ENCODE measurements at places on chromosomes 6 and 20.

DNA sequence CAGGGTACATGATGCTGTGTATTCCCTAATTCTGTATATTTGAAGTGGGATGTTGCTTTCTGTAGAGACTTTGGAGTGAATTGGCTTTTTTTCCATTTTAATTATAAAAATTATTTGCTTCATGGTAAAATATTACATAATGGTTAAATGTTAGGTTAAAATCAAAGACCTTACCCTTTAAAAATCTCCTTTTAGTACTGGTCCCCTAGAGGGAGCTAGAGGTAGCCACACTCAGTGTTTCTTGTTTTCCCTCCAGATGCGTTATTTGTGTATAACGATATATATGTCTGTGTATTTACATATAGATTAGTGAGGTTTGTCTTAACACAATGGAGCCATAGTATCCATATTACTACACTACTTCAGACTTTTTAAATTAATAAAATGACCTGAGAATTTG lies 146.7 kb downstream of the PLCB4 start:
- no peak for DNase-seq

GRCh38 chr6:104509355-104509754 lies 350.4 kb downstream of the HACE1 start:
- no peak for DNase-seq

DNA sequence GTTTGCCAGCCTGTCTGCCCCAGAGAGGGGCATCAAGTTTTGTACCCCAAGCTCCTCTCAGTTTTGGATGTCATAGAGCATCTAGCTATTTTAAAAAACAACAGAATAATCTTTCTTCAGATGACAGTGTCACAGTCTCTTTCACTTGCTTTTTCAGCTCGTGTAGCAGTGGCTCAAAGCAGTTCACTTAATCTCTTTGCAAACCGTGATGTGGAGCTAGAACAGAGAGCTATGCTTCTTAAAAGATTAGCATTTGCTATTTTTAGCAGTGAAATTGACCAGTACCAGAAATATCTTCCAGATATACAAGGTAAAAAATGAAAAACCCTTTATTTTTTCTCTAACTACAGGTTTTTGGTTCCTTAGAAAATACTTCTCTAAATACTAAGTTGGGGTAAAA lies 37.3 kb downstream of the PGM3 start:
- DNase-seq, result no peak

- no peak for DNase-seq
Observed at GRCh38 chr20:58665606-58666005, 14.5 kb downstream of the STX16 start.

GRCh38 chr20:63625771-63626423 lies 1.0 kb downstream of the GMEB2 start:
- DNase-seq, result no peak

DNA sequence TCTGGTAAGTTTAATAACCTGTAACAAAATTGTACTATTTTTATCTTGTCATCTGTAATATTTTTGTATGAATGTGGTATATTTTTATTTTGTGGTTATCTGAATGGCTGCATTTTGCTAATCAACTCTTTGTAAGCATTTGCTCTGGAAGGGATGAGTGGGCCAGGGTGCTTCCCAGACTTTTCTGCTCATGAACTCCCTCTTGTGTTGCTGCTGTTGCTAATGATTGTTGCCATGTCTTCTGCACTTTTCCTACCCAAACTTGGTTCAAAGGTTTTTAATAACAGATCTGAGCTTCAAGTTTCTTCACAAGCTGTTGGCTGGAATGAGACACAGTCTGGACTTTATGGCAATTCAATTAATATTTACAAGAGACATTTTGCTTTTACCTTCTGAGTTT lies 1005.7 kb downstream of the HACE1 start:
- no peak for DNase-seq

- no peak for DNase-seq
Observed at GRCh38 chr20:19560881-19561480, 197.1 kb upstream of the RIN2 start.

GRCh38 chr20:52668626-52669025 lies 303.5 kb upstream of the TSHZ2 start:
- DNase-seq, result no peak
